Lung (tissue), 17 donors: ENCODE measurements at places on chromosomes 13 and 19. TPM values are rescaled to one million over a fixed set of nuclear protein-coding genes. Genes with fewer than 3 reads are reported as not detected.

The ZNF525 gene
- total RNA-seq: 7.1 TPM

The CBY2 gene
- not detected for total RNA-seq

The ADGRE3 gene
- total RNA-seq: 1.6 TPM

The UPK1A gene
- not detected for total RNA-seq

The NBEA gene
- total RNA-seq: 26.5 TPM

The ZFP28 gene
- 7.0 TPM for total RNA-seq

The KASH5 gene
- total RNA-seq: not detected

The LSM7 gene
- 54.9 TPM for total RNA-seq

The TGFB1 gene
- total RNA-seq: 88.8 TPM

The GRK1 gene
- total RNA-seq: not detected

The LGALS14 gene
- not detected for total RNA-seq

The CEACAM16 gene
- not detected for total RNA-seq

The SIGLEC8 gene
- total RNA-seq: 0.77 TPM

The COX7A1 gene
- 13.0 TPM for total RNA-seq

The IFNL1 gene
- not detected for total RNA-seq

The PRODH2 gene
- not detected for total RNA-seq

The ZSWIM4 gene
- total RNA-seq: 7.6 TPM

The CKM gene
- total RNA-seq: not detected

The RFPL4AL1 gene
- not detected for total RNA-seq

The FXYD3 gene
- 172 TPM for total RNA-seq

The SUGP2 gene
- 73.4 TPM for total RNA-seq

The LIM2 gene
- not detected for total RNA-seq

The ZNF77 gene
- total RNA-seq: 6.7 TPM

The SLITRK1 gene
- not detected for total RNA-seq

The GARIN5B gene
- not detected for total RNA-seq

The TMEM91 gene
- 16.0 TPM for total RNA-seq

The KRTDAP gene
- not detected for total RNA-seq

The SPIB gene
- total RNA-seq: 10.5 TPM

The NCR1 gene
- total RNA-seq: 0.63 TPM

The FGF9 gene
- 1.3 TPM for total RNA-seq

The CEACAM6 gene
- 5.2 TPM for total RNA-seq

The KIR3DL1 gene
- not detected for total RNA-seq

The CARD8 gene
- total RNA-seq: 53.8 TPM

The ZNF490 gene
- 10.4 TPM for total RNA-seq

The C1QTNF9B gene
- total RNA-seq: 0.21 TPM

The HIF3A gene
- 315 TPM for total RNA-seq

The ZNF382 gene
- total RNA-seq: 6.7 TPM

The C19orf85 gene
- total RNA-seq: not detected

The ZNF709 gene
- 2.6 TPM for total RNA-seq

The INSL3 gene
- not detected for total RNA-seq

The CLIP3 gene
- total RNA-seq: 17.6 TPM

The ACER1 gene
- total RNA-seq: not detected

The TSSK6 gene
- total RNA-seq: 2.3 TPM

The ERFL gene
- total RNA-seq: not detected

The REEP6 gene
- total RNA-seq: 3.0 TPM

The LILRA2 gene
- 1.2 TPM for total RNA-seq

The LGALS4 gene
- total RNA-seq: 1.7 TPM

The PODNL1 gene
- 0.88 TPM for total RNA-seq

The SIGLEC7 gene
- 6.3 TPM for total RNA-seq

The ETV2 gene
- total RNA-seq: 1.0 TPM

The FUT1 gene
- total RNA-seq: 5.1 TPM

The ZNF665 gene
- total RNA-seq: 6.7 TPM

The ZBTB32 gene
- 0.28 TPM for total RNA-seq

The ATP12A gene
- 3.1 TPM for total RNA-seq

The NCAN gene
- 0.06 TPM for total RNA-seq

The SH2D3A gene
- 16.6 TPM for total RNA-seq

The ZGLP1 gene
- total RNA-seq: 5.1 TPM

The FAM216B gene
- total RNA-seq: 36.3 TPM
